ENCODE measurements at places on chromosomes 12 and 14. TPM values are rescaled to one million over a fixed set of nuclear protein-coding genes. Genes with fewer than 3 reads are reported as not detected.

Gene KCNMB4
- total RNA-seq = 1.4 TPM

Gene PTPRR
- not detected for total RNA-seq

Gene TESPA1
- not detected for total RNA-seq

Gene LTB4R
- 0.91 TPM for total RNA-seq

Gene CPNE6
- not detected for total RNA-seq

Gene TC2N
- total RNA-seq = 0.24 TPM

Gene DLK1
- not detected for total RNA-seq

Gene CD163
- total RNA-seq = not detected

Gene NRL
- total RNA-seq = 1.0 TPM

Gene DHRS2
- total RNA-seq = not detected

Gene NTS
- total RNA-seq = not detected

Gene ASB2
- total RNA-seq = not detected

Gene OR11H6
- total RNA-seq = not detected

Gene MYO1A
- total RNA-seq = not detected

Gene MRPS35
- 52.8 TPM for total RNA-seq

Gene LAG3
- not detected for total RNA-seq

Gene ADGRD1
- 0.78 TPM for total RNA-seq

Gene EID3
- 10.1 TPM for total RNA-seq

Gene CNTN1
- 1.7 TPM for total RNA-seq

Gene HAL
- not detected for total RNA-seq

Gene GYS2
- total RNA-seq = not detected

Gene EIF2S3B
- total RNA-seq = 1.3 TPM

Gene PIWIL1
- not detected for total RNA-seq

Gene IL31
- not detected for total RNA-seq

Gene GLIPR1L1
- not detected for total RNA-seq

Gene RAB35
- 23.2 TPM for total RNA-seq

Gene C12orf43
- 14.1 TPM for total RNA-seq

Gene ZFHX2
- total RNA-seq = 0.39 TPM

Gene IFNG-AS1
- total RNA-seq = not detected

Gene C1QL4
- total RNA-seq = 0.88 TPM

Gene RASAL1
- not detected for total RNA-seq

Gene PRDM4
- 18.0 TPM for total RNA-seq

Gene CLEC7A
- under 0.01 TPM for total RNA-seq

Gene HSPB8
- total RNA-seq = 7.0 TPM

All from epithelial cell of alveolus of lung (primary cell).